ENCODE measurements at places on chromosomes 6 and 20. TPM values are rescaled to one million over a fixed set of nuclear protein-coding genes. Genes with fewer than 3 reads are reported as not detected.

DNA sequence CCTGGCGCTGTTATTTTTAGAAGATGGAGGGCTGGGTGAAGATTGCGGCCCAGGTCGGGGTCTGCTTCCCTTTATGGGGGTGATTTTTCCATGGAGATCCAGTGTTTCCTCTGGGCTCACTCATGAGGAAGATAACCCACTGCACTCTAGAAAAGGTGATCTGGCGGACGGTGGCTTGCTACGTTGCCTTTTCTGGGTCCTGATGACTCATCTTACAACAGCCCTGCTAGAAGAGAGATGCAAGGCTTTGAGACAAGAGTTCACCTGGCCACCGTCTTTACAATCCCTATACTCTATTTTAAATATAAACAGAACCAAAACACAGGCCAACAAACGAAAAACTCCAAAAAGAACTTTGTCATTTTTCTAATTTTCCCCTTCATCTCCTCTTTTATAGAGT lies 182.1 kb upstream of the EXOC2 start:
- no peak for DNase-seq

DNA sequence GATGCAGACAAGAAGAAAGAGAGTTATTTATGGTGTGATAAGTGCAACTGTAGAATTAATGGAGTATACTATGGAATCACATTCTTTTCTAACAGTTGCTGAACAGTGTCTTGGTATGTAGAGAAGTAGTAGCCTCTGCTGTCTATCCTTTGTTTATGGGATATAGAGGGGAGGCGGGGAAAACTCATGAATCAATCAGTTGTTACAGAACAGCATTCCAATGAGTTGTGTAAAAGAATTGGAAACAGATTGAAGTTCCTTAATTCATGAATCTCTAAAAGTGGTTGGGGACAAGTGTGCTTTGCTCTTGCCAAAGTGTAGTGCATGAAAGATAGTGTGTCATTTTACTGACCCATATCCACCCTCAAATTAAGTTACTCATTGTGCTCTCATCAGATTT lies 77.7 kb downstream of the FLRT3 start:
- no peak for DNase-seq

DNA sequence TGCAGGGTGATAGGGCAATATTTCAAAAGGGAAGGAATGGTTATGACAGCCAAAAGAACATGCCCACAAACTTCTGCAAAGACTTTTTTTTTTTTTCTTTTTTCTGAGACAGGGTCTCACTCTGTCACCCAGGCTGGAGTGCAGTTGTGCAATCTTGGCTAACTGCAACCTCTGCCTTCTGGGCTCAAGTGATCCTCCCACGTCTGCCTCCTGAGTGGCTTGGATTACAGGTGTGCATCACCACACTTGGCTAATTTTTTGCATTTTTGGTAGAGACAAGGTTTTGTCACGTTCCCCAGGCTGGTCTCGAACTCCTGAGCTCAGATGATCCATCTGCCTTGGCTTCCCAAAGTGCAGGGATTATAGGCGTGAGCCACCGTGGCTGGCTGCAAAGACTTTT lies 117.6 kb upstream of the ADGRF1 start:
- no peak for DNase-seq

The PLCB4 gene
- not detected for total RNA-seq

- DNase-seq: no peak
Measured at GRCh38 chr6:108755257-108756240, 92.7 kb upstream of the ARMC2 start.

- DNase-seq: no peak
Measured at GRCh38 chr20:6683021-6683977, 84.2 kb upstream of the BMP2 start.

DNA sequence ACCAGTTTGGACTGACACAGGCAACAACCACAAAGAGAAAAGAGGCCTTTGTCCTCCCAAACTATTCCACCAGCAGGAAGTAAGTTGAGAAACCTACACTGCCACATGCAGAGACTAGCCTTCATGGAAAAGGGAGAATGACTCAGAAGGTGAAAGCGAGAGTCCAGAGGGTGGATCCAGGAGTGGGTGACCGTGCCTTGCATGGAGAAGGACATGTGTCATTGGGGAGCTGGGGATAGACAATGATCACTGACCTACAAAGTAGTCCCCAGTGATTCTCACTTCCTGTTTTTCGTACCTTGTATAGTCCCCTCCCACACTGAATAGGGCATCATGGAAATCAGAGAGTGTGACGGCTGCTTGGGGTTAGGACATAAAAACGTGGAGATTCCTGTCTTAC lies 91.9 kb downstream of the MYLK4 start:
- no peak for DNase-seq

The ENPP1 gene
- 0.35 TPM for total RNA-seq

GRCh38 chr6:45027126-45027525 lies 301.0 kb upstream of the RUNX2 start:
- no peak for DNase-seq

GRCh38 chr6:138461647-138462046 lies 37.6 kb downstream of the NHSL1 start:
- DNase-seq: no peak

GRCh38 chr6:41037107-41037900 lies 1.7 kb downstream of the UNC5CL start:
- DNase-seq: no peak

- DNase-seq: no peak
Measured at GRCh38 chr6:115270953-115271352, 789.7 kb downstream of the FRK start.

The KAT14 gene
- 12.8 TPM for total RNA-seq

DNA sequence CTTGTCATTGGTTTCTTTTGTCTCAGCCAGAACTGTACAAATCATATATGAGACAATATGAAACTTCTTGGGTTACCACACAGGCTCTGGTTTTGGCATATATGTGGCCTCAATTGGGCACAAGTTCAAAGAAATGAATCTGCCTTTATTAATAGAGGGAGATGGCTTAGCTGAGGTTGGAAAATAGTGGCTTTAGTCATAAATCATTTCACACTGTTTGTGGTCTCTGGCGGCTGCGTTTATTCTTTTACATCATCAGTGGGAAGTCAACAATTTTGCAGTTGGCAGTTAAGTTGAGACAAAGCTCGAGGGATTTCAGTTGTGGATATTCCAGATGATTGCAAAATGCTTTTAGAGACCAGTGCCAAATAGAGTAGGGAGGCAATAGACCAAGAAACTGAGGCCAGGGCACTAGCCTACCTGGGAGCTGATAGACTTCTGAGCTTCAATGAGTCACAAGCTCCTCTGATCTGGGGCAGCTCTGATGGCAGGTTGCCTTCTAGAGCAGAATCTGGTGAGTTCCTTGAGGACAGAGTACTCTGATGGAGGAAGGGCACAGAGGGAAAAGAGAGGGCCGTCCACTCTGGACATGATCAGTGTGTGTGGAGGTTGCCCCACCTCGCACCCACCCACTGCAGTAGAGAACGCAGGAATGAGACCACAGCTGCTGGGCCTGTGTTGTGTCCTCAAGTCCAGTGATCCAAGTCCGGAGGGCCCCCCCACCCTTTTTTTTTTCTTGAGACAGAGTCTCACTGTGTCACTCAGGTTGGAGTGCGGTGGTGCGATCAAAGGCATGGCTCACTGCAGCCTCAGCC lies 73.5 kb downstream of the ARMC2 start:
- DNase-seq: no peak

- DNase-seq: no peak
Measured at GRCh38 chr6:43846556-43846955, 76.5 kb downstream of the VEGFA start.

The MEI4 gene
- not detected for total RNA-seq

DNA sequence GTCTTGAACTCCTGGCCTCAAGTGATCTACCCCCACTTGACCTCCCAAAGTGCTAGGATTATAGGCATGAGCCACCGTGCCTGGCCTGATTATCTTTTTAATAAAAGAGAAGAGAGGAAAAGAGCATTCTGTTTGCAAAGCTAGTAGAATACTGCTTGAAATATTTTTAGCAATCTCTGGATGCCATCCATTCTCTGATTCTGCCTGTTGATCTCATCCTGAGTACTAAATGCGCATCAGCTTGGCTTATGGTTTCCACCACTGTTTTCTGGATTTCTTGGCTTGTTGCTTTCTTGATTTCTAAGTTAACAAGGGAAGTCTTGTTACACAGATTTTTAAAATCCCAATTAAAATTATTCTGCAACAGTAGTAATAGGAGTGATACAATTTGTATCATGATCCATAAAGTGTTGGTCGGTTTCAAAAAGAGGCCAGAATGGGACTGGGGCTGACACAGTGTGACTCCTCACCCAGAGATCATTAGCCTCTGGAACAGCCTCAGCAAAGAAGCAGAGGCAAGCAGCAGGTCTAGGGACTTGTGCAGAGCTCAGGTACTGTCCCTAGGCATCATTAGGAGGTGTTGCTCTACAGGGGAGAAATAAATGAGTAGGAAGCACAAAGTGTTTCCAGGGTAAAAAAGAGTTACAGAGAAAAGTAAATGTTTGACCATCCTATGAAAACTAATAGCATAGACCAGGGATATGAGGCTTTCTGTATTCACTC lies 17.8 kb upstream of the SLC16A10 start:
- no peak for DNase-seq

- peak; percentile 29 for DNase-seq
Measured at GRCh38 chr20:63567386-63568169, 6.5 kb downstream of the HELZ2 start.

DNA sequence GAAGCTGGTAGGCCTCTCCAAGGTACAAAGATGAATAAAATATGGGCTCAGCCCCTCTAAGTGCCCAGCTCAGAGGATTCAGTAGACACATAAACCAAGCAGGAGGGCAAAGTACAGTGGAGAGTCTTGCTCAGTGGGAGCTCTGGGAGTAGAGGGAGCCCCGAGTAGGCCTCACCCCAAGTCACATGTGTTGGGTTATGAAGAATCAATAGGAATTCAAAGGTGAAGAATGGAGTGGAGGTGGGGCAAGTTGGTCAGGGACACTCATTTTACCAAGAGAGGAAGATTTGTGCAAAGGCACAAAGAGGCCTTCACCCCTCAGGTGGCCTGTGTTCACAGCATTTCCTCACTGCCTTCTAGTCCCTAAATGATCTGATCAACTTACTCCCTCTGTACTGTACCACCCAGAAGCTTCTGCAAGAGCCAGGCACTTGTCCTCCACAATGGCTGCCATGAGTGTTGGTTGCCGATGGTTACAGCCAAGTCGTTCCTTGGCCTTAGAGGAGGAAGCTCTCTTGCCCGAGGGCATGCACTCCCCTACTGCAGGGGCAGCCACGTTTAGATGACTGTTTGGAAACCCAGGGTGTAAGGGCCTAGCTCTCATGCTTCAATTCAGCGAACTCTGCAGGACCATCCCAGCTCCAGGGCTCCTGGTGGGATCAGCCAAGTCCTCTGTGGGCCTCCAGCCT lies 6.7 kb upstream of the CDKN1A start:
- DNase-seq: no peak

- no peak for DNase-seq
Measured at GRCh38 chr6:20712011-20712410, 177.8 kb downstream of the CDKAL1 start.

The RHAG gene
- 0.66 TPM for total RNA-seq

The RBCK1 gene
- total RNA-seq: 110 TPM

DNA sequence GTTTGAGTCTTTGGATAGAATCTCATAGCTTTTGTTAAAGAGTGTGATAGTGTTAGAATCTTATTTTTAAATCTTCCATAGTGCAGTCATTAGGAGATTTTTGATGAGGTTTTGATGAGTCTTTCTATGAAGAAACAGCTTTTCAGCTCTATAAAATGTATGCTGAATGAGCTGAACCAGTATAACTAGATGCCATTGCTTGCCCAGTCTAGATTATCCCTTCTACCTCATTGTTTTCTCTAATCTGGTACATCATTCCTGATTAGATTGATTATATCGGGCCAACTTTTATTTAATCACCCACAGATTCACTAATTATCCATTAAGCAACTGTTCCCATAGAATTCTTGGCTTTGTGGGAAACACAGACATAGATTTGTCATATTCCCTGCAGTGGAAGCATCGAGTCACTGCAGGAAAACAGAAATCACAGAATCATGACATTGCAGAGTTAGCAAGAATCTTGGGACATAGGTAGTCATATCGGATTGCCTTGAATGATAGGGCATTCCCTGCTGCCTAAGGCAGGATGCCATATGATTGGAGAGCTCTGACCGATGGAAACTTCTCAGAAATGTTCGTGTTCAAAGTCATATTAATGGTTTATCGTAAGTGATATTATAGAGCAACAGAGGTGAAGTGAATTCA lies 882.7 kb upstream of the FLRT3 start:
- DNase-seq: no peak

- no peak for DNase-seq
Measured at GRCh38 chr6:145339089-145339488, 396.2 kb downstream of the EPM2A start.

The MYB gene
- total RNA-seq: 17.1 TPM

- no peak for DNase-seq
Measured at GRCh38 chr6:10163203-10163962, 251.5 kb downstream of the TFAP2A start.

DNA sequence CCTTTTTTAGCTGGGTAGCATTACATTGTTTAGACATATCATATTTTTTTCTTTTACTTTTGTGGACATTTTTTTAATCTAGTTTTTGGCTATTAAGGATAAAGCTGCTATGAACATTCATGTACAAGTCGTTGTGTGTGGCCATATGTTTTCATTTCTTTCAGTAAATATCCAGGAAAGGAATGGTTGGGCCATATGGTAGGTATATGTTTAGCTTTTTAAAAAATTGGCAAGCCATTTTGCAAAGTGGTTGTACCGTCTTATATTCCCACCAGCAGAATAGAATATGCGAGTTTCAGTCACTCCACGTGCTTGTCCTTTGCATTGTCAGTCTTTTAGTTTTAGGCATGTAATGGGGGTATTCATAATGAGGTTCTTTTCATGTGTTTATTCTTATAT lies 106.3 kb upstream of the NOX3 start:
- no peak for DNase-seq

- DNase-seq: no peak
Measured at GRCh38 chr6:72724545-72724944, 102.7 kb downstream of the KCNQ5 start.

The BIRC7 gene
- total RNA-seq: not detected

GRCh38 chr20:20454850-20455627 lies 87.1 kb downstream of the INSM1 start:
- DNase-seq: no peak

DNA sequence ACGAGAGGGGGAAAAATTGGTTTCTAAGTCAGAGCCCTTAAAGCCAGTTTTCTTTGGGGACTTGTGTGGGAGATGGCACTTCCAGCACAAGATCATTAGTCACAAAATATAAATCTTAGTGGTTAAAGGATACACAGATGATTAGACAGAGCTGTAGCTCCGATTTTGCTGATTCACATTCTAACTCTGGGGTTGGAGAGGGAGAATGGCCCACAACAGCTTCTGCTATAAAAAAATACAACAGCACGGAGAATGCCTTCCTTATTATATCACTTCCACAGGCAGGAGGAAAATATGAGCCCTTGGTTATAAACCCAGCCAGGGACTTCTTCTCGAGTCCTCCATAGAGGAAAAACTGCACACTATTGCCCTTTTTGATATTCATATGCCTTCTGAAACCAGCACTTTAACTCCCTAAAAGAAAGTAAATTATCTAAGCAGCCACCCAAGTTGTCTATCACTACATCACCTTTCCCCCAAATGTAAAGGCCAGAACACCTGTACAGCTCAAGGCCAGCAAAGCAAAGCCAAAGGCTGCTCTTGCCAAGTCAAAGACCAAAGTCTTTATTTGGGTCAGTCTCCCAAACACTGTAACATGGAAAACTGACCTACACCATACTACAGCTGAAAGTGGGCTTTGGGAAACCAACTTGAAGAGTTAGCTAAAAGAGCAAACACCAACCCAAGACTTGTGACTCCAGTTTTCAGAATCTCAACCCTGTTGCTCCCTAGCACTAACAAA lies 10.4 kb downstream of the MRPL14 start:
- no peak for DNase-seq

- DNase-seq: no peak
Measured at GRCh38 chr6:134979142-134979541, 29.2 kb upstream of the ALDH8A1 start.

- DNase-seq: no peak
Measured at GRCh38 chr20:3894796-3895195, 5.6 kb downstream of the PANK2 start.

Data from T-cell (primary cell).